Activated T-helper 1 cell treated with Interleukin-2 at 50 U/mL for 16 hours (primary cell): ENCODE measurements at places on chromosomes 11 and 22.

GRCh38 chr11:72754544-72755155 is 2.4 kb upstream of the ARAP1 start:
- no peak for DNase-seq

DNA sequence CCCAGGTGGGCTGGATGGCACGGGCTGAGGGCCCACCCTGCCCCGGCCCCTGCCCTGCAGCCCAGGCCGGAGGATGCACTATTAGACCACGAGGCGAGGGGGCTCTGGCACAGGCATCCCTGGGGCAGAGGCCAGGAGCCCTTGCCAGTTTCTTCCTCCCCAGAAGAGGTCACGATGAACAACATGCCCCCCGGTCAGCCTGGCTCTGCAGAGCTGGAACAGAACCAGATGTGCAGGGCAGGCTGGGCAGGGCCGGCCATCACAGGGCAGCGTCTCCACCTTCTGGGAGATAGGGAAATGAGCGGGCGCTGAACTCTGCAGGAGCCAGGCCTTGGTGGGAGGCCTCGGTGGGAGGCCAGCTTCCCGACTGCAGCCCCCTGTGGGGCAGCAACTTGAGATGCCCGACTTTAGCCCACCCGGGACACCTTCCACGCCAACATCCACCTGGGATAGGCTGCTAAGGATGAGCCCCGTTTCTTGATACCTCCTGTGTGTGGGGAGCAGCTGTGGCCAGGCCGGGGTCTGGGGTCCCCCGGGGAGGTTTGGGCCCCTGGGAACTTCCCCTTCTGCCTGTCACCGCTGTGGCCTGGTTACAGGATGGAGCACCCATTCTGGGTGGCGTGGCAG is 21.8 kb upstream of the GNB1L start:
- no peak for DNase-seq

- no peak for DNase-seq
These were observed 1.9 kb upstream of the FKBP2 start for GRCh38 chr11:64238999-64239398.

- no peak for DNase-seq
These were observed at the start of gene MCHR1 for GRCh38 chr22:40679249-40679963. Gene MCHR1, plus strand, starts transcription at chr22:40679484. Its CDS starts 169 bp downstream, at chr22:40679653.

DNA sequence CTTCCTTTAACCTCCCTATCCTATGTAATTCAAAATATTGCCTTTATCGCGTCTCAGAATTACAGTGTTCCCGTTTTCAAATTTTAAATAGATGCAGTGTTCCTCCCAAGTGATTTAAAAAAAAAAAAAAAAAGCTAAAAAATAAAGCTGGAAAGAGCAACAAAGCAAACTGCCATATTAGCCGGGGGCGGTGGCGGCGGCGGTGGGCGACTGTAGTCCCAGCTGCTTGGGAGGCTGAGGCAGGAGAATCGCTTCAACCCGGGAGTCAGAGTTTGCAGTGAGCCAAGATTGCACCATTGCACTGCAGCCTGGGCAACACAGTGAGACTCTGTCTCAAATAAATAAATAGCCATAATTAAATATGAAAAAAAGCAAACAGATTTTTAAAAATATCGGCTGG is 5.5 kb upstream of the AGBL2 start:
- DNase-seq, result no peak

DNA sequence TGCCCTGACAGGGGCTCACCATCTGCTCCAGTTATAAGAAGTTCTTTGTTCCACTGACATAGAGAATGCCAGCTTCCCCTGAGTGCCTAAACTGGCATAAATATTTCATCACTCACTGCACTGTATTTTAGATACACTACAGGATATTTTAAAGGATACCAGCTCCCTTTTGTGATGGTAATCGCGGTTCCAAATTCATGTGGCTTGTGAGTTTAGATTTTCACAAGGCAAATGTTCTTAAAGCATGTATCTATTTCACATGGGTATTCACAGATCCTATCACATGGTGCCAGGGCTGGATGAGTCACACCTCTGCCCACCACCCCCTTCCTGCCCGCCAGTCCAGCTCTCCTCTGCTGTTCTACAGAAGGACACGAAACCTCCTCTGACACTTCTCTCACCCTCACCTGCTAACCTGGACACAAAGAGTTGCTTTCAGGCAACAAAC is 105.5 kb downstream of the KCNC1 start:
- no peak for DNase-seq

DNA sequence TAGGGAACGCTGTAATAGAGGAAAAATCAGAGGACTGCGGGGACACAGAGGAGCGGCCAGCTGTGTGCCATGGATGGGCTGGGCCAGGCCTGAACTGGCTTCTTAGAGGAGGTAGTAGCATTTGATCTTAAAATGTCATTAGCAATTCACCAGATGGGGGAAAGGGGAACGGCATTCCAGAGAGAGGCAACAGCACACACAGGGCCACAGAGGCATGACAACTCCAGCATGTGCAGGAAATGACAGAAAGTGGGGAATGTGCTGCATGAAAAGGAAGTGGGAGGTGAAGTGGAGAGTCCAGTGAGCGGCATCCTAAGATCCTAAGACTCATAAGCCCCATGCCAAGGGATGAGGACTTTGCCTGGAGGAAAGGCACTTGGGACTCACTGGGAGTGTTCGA is 69.0 kb downstream of the UBASH3B start:
- no peak for DNase-seq

GRCh38 chr11:61123775-61124571 is 21.7 kb downstream of the CD5 start:
- no peak for DNase-seq

DNA sequence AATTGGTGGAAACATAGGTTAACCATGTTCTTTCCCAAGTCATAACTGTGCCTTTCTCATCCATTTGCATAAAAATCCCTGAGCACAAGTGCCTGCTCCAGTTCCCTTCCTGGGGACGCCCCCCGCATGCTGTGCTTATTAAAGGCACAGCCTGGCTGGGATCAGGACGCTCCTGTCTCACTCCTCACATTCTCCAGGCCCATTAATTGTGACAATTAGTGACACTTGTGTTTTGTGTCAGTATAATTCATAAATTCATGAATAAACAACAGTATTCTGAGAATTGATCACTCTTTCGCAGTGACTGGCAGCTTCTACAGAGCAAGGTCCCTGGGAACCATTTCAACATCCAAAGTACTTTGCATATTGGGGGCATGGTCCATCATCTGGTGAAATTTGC is 1354.4 kb downstream of the TBC1D22A start:
- no peak for DNase-seq

DNA sequence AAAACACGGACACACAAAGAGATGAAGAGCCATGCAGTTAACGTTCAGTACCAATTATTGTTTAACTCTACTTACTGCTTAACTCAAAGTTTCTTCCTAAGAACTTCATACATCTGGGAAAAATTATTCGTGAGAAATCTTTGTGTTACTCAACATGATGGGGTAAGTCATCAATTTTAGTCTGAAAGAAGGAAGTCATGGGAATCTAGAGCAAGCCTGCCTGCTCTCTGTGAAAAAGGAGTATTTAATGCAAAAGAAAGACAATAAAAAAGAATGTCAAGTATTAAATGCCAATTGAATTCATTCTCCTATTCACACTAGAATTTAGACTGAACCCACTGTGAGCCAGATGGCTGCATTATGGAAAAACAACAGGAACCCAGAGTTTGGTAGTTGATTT is 16.0 kb downstream of the TMEM123 start:
- no peak for DNase-seq

DNA sequence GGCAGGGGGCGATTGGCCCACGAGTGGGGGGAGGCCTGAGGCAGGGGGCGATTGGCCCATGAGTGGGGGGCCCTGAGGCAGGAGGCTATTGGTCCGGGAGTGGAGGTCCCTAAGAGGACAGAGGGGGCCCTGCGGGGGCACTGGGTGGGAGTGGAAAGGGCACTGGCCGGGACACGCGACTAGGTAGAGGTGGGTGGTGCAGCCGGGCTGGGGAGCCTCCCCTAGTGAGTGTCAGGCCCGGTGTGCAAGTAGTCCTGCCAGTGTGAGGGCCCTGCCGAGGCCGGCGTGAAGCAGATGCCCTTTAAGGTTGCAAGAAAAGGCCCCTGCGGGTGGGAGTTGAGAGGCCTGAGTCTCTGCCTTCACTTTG is 909 bp upstream of the BRD1 start:
- DNase-seq, result no peak

GRCh38 chr11:113979431-113979830 is 4.5 kb downstream of the HTR3A start:
- no peak for DNase-seq

- DNase-seq, result no peak
These were observed 101.0 kb upstream of the PARVA start for GRCh38 chr11:12276356-12276755.

GRCh38 chr11:31442086-31442485 is 67.3 kb downstream of the IMMP1L start:
- DNase-seq, result no peak

DNA sequence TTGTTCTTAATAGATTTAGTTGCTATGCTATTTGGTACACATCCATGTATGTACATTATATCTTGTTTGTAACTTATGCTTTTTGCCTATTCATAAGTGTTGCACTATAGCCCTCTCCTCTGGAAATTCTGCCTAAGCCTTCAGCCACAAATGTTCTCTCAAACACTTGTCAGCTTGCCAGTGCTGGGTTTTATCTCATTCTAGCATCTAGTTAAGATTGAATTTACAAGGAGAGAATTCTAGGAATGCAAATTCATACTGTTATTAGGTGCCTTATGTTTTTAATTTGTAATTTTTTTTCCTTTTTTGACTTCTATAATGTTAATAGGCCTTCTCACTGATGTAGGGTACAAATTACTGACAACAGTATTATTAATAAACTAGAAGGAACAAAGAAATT is 14.6 kb upstream of the CTSC start:
- no peak for DNase-seq
